ENCODE measurements at places on chromosomes 1 and 21.
A peak's percentile ranks its signal among the peaks of the same experiment; 100 is the strongest.

GRCh38 chr1:41870076-41870562 is 48.6 kb downstream of the HIVEP3 start:
- peak; percentile 41 for DNase-seq

DNA sequence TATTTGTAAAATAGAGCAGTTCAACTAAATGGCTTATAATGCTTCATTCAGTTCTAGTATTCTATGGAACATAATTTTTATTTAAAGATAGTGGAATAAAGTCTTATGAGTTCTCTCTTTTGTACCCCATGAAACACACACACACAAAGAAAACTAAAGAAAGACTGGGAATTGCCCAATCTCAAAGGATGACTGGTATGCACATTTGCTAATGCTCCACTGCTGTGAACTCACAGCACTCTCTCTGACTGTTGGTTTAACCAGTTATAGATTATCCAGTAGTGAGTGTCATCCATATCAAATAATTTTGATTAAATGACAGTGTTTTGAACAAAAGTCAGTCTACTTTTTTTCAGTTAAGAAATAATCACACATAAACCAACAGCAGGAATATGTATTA is 1082.4 kb upstream of the B3GALT2 start:
- no peak for DNase-seq

GRCh38 chr1:212797681-212798080 is 6.0 kb downstream of the TATDN3 start:
- DNase-seq: no peak

DNA sequence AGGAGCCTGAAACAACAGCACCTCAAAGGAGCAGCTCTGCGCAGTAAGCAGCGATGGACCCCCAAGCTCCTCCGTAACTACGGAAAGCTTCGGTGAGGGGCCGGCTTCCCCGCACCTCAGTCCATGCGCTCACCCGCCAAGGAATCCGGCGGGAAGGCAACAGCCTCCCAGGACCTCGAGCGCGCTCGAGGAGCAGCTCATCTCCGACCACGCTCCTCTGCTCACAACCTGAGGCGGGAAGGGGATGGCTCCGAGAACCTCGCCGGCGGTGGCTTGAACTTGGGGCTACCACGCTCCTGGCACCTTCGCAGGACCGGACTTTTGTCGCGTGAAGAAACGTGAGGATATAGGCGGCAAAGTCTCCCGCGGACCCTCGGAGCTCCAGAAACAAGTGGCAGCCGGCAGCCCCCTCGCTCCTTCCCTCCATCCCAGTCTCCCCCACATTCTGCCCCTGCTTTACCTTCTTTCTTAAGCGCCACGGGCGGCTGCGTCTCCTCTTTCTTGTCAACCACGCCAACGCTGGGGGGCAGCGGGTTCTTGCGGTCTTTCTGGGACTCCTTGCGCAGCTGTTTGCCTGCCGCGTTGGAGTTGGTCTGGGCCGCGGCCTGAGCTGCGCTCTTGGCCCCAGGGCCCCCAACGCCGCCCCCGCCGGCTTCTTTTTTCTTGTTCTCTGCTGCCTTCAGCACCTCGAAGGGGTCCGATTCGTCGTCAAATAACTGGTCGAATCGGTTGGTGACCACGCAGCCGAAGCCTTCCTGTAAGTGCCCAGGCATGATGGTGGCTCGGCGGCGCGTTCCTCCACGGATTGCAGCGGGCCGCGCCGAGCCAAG is 459 bp downstream of the SERBP1 start:
- DNase-seq: peak; percentile 29

- DNase-seq: no peak
These were observed 35.5 kb upstream of the ATP6V1G3 start for GRCh38 chr1:198575798-198576641.

- no peak for DNase-seq
These were observed 31.6 kb upstream of the IL20 start for GRCh38 chr1:206833801-206834200.

DNA sequence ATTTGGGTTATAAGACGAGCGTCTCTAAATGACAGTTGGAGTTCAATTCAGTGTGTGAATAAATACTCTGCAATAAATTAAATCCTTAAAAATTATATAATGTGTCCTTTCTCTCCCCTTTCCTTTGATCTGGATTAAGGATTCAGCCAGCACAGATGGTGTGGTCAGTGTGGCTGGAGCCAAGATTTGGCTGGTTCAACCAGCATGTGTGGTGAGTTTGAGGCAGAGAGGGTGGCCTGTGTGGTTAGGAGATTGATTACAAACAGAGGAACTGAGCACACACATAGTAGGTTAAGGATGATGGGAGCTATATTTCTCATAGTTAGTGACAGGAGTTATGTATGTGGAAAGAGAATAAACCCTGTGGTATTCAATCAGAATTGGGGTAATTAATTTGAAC is 14.2 kb upstream of the AMIGO1 start:
- no peak for DNase-seq

GRCh38 chr1:214588963-214589597 is 13.9 kb upstream of the CENPF start:
- no peak for DNase-seq

DNA sequence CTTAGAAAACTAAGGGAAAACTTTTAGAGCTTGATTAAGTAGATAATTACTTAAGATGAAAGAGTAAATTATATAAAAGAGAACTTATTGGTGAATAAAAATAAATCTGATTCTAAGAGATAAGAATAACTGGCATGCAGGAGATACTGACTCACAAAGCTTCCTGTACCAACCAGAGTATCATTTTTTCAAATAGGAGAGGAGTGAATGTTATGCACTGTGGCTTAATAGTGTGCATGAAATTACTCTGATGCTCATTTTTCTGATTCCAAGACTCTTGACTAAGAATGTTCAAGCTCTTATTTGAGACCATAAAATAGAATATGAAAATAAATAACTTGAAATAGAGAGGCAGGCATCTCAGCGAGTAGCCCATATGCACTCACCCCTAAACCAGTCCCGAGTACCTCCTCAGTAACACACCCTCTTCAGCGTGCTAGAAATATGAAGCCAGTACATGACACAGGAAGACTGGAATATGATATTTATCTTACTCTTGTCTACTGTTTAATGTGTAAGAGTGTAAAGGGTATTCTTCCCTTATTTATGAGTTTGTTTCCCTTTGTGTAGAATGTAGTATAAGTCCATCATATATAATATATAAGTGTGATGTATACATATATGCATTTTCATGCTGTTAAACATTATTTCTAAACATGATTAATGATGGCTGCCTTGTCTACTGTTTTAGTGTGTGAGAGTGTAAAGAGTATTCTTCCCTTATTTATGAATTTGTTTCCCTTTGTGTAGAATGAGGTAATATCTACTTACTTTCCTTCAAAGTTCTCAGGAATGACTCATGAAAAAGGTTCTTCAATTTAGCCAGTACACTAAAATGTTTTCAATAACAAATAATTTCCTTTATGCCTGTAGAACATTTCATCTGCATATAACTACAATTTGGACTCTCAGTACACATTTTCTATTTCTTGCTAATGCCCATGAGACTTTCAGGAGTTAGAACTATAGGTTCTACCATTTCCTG is 99.2 kb upstream of the PALMD start:
- no peak for DNase-seq

- DNase-seq: no peak
These were observed 31.2 kb upstream of the WNT2B start for GRCh38 chr1:112477550-112477949.

GRCh38 chr1:78619803-78620579 is at the start of gene IFI44L:
Gene IFI44L (plus strand): TSS chr1:78620448. CDS start chr1:78627916, 7,468 bp downstream.
- DNase-seq: no peak

DNA sequence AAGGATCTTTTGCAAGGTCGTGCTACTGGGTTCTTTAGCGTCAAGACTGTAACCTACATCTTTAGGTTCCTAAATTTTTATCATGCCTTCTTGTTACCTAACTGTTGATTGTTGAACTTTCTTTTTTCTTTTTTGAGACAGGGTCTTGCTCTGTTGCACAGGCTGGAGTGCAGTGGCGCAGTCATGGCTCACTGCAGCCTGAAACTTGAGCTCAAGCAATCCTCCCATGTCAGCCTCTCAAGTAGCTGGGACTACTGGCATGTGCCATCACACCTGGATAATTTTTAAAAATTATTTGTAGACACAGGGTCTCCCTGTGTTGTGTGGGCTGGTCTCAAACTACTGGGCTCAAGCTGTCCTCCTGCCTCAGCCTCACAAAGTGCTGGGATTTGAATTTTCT is 52.9 kb downstream of the NFIA start:
- DNase-seq: no peak

- no peak for DNase-seq
These were observed 17.3 kb downstream of the ABCA4 start for GRCh38 chr1:94103608-94104007.

GRCh38 chr1:2348346-2349325 is 42.7 kb downstream of the MORN1 start:
- no peak for DNase-seq

- no peak for DNase-seq
These were observed 26.1 kb downstream of the PKP1 start for GRCh38 chr1:201309416-201309815.

DNA sequence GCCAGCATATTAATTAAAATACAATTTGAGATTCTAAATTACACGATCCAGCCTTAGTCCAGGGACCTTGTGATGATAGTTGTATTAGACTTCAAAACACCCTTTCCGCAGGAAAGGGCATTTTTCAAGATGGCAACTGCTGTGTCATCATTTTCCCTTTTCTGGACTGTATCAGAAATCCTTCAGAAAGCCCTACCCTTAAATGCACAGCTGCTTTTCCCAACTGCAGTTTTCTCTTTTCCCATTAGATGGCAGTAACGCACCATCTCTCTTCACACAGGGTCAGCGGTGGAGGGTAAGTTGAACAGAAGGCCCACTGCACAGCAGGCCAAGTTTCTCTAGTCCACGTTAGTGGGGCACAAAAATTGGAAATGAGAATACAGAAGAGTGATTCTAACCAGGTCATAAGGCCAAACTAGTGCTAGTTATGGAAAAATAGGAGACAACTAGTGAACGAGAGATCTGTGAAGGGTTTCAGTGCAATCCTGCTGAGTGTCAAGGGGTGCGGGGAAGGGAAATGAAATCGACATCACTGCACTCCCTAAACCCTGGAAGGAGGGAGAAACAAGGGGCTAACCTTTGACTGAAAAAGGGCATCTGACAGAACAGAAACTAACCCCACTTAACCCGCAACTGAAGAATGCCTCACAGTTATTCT is 22.1 kb upstream of the TDRD10 start:
- peak; percentile 83 for DNase-seq

All from RKO (cell line).